ENCODE measurements at places on chromosomes 7 and 10.

- no peak for DNase-seq
These were observed 202.4 kb upstream of the NEBL start for GRCh38 chr10:21099291-21100062.

DNA sequence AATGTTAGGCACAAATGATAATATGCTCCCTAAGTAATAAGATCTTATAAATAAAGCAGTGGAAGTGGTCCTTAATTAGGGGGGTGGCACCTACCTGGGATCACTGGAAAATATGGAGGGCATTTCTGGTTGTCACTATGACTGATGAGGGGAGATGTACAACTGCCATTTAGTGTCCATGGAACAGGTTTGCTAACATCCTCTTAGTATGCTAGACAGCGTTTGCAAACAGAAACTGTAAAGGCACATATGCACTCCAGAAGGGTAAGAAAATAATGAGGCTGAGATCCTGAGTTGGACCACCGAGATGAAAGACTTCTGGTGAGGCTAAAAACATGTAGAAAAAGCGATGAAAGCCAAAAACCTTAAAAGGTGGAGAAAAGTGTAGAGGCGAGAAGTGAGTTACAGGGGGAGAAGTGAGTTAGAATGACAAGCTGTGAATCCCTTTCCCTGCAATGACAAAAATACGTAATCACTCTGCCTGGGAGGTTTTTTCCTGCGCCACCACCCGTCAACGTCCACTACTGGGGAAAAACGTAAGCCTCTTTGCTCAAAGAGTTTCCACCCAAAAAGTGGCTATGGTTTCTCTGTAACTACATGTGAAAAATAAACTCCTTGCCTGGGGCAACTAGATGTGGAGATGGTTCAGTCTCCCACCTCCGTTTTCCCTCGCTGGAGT lies 767 bp downstream of the KRIT1 start:
- no peak for DNase-seq

DNA sequence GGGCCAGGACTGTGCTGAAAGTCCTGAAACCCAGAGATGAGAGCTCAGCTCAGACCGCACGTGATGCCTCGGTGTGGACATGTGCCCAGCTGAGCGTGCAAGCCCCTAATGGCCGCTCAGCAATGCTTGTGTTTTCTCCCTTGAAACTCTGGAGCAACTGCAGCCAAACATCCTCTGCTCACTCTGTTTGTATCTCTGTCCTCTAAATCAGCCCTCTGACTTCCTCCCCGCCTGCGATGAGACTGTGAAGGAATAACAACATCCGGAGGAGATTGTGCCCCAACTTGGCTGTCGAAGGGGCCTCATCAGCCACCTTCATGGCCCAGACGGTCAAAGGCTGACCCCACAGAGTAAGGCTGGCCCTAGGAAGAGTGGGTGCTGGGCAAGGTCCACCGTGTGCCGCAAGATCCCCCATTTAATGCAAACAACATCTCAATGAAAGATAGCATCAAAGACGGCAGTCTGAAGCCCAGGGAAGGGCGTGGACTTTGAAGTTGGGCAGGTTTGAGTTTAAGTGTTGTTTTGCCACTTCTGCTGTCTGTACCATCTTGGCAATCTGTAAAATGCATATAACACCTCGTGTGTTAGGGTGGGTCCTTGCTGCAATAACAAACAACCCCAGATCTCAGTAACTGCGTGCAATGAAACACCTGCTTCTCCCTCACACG lies 39.9 kb downstream of the CALML3 start:
- DNase-seq, result peak; percentile 49

DNA sequence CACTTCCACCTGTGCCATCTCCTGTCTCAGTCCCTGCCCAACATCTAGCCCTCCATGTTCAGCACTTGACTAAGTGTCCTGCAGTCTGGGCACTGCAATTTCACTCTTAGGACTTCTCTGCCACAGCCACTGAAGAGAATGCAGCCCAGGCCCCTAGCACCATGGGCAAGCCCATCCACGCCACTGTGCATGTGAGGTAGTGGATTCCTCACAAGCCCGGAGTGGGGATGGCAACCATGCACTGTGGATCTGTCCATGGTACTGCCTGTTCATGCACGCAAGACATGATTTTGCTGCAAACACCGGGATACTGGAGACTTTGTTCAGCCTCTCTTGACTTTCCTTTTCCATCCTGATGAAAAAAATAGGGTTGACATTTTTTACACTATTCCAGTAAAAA lies 12.3 kb downstream of the DDC start:
- peak; percentile 58 for DNase-seq

DNA sequence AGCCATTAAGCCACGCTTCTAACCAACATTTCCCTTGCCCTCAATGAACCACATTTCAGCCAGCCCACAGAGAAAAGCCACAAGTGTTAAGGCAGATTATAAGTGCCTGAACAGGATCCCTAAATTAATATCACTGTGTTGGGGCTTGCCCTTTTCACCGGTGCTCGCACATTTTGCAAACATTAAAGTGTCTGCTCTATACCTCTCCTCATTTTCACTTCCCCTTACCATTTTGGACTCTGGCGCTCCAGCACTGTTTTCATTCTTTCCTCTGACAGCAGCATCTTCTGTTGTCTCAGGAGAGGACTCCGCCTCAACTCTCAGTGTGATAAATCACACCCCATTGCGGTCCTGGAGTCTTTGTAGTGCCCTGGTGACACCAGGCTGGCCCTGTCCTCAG lies 274.2 kb downstream of the BAMBI start:
- no peak for DNase-seq

DNA sequence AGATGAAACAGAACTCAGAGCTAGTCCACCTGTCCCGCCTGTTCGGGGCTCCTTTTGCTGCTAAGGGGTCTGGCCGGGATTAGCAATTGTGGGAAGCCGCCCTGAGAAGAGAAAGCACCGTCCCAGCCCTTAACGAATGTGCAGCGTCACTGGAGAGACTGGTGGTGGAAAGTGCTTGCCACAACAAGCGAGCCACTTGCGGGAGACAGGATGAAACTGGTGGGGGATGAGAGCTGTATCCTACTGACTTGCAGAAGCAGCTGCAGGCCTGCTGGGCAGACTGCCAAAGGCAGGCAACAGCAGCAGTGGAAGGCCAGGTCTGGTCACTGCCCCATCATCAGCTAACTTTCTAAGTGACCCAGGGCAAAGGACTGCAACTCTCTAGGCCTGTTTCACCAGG lies 95.4 kb downstream of the FAM53B start:
- peak; percentile 78 for DNase-seq

GRCh38 chr10:69097729-69098128 lies 9.8 kb downstream of the SRGN start:
- DNase-seq, result no peak

DNA sequence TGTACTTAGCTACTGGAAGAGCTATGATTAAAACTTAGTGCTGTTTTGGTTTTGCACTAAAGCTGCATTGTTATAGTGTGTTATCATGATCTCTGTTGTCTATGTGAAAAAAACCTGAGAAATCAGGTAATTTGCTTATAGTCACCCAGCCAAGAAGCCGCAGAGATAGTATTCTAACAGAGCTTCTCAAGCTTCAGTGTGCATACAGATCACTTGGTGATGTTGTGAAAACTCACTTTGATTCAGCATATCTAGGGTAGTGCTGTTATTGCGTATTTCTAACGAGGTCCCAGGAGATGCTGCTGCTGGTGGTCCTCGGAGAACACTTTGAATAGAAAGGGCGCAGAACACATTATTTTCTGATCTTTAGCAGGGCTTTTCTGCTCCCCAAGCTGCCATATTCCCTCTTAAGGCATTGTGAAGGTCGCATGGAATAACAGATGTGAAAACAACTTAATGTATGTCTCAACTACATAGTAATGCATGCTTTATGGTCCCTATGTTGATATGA lies 68.4 kb upstream of the PDCD4 start:
- no peak for DNase-seq

DNA sequence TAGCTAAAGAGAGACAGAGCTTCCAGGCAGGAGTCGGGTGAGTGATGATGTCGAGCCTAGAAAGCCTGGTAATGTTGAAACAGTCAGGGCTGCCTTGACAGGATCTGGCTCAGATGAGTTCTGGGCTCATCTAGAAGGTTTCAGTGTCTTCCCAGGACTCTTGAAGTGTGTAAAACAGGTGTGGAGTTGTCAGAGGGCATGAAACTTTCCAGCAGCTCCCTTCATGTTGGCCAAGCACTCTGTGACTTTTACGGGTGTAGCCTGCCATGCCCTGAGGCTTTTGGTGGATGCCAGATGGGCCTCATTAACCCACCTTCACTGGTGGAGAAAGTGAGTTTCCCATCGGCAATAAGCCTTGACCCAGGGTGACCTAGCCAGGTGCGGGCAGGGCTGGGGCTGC lies 66.4 kb upstream of the PDCD4 start:
- DNase-seq, result no peak

- no peak for DNase-seq
These were observed 131.1 kb upstream of the CHST15 start for GRCh38 chr10:124224331-124225028.

- no peak for DNase-seq
These were observed 303.5 kb upstream of the MGMT start for GRCh38 chr10:129163531-129163930.

- no peak for DNase-seq
These were observed 34.3 kb downstream of the HTRA1 start for GRCh38 chr10:122495406-122496340.

DNA sequence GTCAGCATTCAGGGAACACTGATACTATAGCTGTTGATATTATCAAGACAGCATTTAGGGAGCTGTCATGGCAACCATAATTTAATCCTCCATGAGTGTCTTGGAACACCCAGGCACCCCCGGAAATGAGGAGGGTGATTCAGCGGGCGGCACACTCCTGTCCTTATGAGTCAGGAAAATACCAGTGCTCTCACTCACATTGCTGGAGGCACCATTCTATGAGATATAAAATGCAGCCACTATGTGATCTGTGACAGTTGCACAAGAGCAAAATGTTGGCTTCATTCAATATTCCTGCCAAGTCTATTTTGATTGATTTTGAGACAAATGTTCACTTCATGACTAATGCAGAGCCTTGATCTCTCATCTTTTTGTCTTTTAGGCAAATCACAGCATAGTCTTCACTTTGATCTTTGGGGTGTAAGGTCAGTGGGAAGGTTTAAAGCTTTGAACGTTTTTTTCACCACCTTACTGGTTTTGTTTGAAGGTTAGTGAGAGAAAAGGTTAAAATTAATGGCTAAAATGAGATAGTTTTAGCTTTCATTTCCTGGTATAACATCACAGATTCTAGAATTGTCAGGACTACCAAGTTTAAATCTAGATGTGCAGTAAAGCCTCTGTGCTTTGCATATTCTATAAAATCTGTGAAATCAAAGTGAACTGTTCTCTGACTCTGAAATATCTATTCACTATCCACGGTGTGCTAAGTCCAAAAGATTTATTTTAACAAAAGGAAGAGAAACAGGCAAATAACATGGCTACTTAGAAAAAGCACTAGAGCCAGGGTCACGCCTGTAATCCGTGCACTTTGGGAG lies 12.4 kb upstream of the ARHGAP12 start:
- DNase-seq, result no peak

DNA sequence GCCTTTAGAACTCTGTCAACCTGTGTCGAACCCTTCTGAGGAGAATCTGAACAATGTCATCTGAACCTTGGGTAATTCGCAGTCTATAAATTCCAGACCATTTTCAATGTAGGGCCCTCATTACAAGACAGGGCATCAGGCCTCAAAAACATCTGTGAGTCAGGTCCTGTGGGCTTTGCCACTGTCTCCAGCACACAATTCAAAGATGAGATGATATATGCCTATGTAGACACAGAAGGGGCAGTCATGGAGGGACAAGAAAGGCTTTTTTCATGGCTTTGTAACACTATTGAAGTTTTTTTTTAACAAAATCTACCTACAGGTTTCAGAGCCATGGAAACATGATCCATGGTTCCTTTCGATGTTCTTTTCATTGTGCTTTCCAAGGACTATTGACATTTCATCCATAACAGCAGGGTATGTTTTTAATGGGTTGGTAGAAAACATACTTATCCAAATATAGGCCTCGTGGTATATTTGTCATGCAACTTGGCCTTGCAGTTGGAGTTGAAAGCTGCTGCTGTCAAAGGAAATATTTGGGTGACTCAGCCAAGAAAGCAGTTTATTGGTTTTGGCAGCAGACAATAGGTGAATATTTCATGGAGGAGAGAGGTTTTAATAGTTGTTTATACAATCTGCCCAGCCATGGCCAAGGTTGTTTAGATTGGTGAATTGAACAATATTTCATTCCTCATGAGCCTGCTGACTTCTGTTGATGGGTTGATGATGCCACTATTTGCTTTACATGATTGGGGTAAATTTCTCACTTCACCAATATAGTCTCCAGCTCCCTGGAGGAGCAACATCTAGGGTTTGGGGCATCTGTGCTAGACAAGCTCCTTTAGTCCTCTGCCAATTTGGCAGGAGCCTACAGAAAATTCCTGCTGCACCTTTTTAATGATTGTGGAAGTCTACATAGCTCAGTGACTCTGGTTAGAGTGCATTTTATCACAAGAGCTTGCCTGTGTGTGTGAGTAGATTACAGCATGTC lies 158.4 kb upstream of the TMEM72 start:
- no peak for DNase-seq

DNA sequence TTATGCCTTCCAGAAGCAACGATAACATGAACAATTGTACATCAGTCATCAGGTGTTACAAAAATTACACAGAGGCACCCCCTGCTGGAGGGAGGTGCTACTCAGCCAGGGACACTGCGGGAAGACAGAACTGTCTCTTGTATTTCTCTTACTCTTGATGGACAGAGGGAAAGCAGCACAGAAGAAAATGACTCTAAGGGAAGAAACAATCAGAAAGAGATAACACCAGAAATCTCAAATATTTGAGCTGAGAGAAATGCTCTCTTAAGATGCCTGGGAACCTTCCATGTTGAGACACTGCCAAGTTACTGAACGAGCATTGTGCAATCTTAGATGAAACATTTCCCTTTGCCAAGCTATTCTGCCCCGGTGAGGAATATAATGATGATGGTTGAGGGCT lies 227.6 kb upstream of the NPSR1 start:
- no peak for DNase-seq

GRCh38 chr7:25677595-25677994 lies 449.3 kb upstream of the NPVF start:
- no peak for DNase-seq

GRCh38 chr7:135317676-135318325 lies 84.2 kb downstream of the STRA8 start:
- DNase-seq, result no peak

GRCh38 chr10:52216852-52217251 lies 97.2 kb upstream of the DKK1 start:
- DNase-seq, result no peak

GRCh38 chr10:117226813-117227451 lies 14.0 kb upstream of the SLC18A2 start:
- no peak for DNase-seq

DNA sequence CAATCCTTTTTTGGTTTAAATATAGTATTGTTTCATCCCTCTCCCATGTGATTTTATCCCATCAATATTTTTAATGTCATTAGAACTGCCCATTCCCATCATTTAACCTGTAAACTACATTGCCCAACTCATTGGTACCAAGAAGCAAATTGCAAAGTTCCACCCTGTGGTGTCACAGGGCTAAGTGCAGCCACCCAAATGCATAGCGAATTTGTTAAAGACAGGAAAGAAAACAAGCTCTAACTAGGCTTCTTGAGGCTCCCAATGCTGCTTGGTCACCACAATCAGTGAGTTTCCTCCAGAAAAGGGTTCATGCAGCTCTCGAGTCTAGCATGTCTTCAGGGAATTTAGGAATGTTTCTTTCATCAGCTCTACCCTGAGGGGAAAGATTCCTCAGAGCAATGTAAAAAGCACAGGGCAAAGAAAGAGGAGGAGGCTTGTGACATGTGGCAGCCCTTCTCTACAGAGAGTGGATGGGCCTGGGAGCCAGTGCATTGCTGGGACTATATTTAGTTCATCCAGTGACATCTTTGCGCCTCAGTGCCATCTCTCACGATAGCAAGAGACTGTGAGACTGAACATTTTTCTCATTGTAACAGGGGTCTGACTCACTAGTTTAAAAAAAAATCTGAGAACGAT lies 58.1 kb downstream of the CAV1 start:
- no peak for DNase-seq
